ENCODE measurements at places on chromosomes 2 and 18.

DNA sequence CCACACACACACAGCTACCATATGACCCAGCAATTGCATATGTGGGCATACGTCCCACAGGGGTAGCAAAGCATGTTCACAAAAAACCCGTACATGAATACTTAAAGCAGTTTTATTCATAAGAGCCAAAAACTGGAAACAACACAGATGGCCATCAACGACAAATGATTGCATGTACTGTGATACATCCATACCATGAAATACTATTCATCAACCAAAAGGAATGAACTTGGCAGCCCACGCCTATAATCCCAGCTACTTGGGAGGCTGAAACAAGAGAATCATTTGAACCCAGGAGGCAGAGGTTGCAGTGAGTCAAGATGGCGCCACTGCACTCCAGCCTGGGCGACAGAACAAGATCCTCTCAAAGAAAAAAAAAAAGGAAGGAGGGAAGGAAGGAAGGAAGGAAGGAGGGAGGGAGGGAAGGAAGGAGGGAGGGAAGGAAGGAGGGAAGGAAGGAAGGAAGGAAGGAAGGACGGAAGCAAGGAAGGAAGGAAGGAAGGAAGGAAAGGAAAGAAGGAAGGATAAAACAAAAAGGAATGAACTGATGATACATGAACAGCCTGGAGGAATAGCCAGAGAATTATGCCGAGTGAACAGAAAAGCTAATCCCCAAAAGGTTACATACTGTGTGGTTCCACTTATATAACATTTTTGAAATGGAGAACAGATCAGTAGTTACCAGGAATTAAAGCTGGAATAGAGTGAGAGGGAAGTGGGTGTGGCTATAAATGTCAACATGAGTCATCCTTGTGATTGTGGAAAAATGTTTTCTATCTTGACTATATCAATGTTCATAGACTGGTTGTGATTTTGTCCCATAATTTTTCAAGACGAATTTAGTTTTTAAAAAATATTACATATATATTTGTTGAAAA, 19.6 kb upstream of the YPEL5 start:
- no peak for DNase-seq

DNA sequence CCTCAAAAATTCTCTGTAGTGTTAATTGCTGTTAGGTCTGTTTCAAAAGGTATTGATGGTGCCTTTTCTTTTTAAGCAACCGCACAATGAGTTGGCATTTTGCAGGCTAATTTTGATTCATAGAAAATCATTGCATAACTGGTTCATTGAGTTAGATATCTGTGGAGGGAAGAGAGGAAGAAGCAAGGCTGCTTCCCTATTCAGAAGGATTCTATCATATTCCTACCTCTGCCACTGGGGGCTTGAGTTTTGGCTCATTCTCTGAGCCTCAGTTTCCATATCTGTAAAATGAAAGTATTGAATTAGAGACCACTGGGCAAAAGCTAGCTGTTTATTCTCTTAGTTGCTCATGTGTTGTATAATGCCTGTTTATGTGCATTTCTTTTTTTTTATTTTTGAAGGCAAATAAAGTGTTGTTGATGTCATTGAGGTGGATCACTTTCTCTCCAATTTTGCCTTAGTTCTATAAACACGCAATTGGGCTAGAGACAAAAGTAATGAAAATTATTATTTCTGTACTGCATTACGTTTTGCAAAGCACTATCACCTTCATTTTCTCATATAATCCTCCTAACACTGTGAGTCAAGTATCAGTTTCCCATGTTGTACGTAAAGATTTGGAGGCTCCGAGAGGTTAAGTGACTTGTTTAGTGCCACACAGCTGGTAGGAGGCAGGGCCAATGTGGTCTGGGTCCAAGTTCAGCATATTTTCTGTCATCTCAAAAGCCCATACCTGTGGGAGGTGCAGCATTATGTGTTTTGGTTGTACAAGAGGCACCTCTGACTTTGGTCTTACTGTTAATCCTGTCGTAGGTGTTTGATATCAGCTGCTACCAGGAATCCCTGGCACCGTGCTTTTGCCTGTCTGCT, 5.9 kb downstream of the TRIB2 start:
- DNase-seq: no peak

GRCh38 chr2:229800997-229801754, 86.8 kb upstream of the DNER start:
- peak; percentile 37 for DNase-seq

GRCh38 chr2:233867993-233868532, at the start of gene MSL3B:
MSL3B (minus strand) TSS chr2:233868386.
- peak; percentile 46 for DNase-seq

DNA sequence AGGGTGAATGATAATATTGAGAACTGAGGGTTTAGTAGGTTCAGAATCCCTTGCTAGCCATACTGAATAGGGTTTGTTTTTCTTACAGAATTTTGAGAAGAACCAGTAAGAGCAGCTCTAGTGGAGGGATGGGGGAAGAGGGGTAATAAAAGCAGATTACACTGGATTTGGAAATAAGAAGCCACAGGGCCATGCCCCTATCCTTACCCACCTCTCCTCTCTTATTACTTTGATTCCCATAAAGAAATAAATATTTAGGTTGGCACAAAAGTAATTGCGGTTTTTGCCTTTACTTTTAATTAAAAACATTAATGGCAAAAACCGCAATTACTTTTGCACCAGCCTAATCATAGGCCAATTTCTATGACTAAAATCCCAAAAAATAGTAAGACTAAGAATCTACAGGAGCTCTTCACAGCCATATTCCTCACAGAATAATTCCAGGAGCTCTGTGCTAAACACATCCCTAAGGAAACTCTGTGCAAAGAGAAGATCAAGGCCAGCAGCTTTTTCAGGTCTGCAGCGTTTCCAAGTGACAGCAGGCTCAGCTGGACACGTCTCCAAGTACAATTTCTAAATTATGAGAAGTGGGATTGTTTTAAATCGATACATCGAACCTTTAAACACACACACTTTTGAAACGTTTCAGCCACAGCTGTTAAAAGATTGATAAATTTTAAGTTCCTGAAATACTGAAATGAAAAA, 58.4 kb upstream of the RTN4 start:
- no peak for DNase-seq

DNA sequence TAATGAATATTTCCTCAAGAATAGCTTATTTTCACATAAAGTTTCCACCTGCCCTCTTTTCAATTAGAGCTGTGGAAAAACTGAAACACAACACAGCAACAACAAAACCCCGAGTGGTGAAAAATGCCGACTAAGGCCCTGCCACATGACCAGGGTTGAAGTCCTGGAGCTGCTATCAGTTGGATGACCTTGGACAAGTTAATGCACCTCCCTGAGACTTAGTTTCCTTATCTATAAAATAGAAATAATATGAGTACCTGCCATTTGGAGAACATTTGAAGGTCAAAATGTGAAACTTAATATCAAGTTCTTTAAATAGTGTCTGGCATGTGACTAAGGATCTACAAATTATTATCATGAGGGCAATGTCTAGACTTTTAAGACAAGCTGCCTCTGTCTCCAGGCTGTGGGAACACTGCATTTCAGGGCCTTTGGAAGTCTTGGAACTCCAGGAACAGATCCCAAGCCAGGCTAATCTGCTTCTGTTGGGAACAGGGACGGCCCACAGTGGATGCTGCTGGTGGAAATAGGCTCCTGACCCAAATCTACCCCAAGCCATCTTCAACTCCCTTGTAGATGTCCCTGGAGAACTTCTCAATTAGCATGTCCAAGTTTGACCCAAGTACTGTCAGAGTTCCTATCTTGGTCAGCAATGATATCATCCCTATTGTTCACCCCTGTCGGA, 42.0 kb upstream of the TRIB2 start:
- DNase-seq: no peak

- DNase-seq: no peak
Measured at GRCh38 chr18:48922801-48923730, 27.7 kb downstream of the SMAD7 start.

DNA sequence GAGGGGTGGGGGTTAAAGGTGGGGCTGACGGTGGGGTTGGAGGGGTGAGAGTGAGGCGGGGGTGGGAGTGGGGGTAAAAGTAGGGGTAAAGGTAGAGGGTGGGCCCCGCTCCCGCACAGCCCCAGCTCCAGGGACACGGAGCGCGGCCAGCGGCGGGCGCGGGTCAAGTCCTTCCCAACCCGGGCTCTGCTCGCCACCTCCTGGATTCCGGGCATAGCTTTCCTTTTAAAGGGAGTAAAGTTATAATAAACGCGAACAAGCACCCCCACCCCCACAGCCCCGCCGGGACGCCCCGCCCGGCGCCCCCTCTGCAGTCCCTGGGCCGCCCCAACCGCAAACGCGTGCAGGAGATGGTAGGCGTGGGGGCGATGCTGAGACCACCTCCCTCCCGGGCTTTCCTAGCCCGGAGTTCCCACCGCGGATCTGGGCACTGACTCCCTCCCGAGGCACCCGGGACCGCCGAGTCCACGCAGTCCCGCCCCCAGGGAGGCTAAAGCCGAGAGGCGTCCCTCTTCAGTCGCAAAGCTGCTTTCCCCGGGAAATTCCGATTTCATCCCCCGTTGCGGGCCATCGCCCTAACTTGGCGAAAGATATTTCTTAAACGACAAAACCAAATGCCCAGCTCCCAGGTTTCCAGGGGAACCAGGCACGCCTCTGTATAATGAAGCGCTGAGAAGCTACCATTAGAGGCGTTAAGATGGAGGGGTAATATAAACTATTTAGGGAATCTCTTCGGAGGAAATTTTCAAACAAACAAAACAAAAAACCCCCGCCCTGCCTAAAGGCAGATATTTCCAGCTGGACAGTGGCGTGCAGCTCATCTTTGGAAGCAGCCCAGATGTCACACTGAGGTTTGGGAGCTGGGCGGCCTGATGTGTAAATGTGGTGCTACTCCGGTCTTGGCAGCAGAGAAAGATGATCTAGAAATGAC, at the start of gene LIMS2:
LIMS2 (minus strand) TSS at position 200 of the 931 bp plus-strand sequence. CDS start 506 bp downstream, outside the sequence.
- DNase-seq: no peak

- no peak for DNase-seq
Measured at GRCh38 chr2:208872591-208872990, 466.0 kb downstream of the PTH2R start.

Data from stimulated activated CD4-positive, alpha-beta T cell treated with anti-CD3 and anti-CD28 coated beads, Interleukin-15, amount 100 ng/mL, for 1 hour (primary cell).